ENCODE measurements at places on chromosomes 16 and 17.

DNA sequence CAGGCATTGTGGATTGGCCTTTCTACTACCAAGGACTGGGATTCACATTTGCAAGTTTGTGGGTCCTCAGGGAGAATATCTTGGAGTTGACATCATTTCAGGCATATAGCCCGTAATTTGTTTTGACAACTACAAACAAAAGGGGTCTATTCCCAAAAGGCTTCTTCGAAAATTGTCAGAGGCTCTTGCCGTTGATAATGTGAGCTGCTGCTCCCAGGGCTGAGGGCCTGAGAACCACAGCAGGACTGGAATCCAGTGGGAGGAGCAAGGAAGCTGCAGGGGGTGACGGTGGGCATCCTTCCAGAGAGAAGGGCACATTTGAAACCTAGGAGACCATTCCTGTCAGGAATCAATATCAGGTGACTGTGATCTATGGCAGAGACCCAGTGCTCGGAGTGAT, 761.6 kb upstream of the RBFOX1 start:
- no peak for DNase-seq

DNA sequence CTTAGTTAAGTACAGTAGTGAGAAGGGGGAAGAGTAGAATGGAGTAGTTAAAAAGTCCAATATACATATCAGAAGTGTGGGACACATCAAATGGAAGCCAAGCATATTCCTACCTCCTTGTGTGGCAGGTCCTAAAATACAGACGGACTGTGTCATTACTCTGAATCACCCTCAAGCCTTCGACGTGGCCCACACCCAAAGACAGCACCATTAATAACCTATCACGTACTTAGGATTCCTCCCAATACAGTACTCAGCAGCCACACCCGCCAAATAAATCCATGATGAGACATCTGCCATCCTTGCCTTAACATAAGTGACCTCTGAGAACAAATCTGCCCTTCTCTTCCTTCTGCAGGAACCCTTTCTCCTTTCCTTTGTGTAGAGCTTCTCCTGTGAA, 38.9 kb downstream of the UBE2G1 start:
- no peak for DNase-seq

- no peak for DNase-seq
Observed at GRCh38 chr17:28944862-28945741, 6.2 kb downstream of the PHF12 start.

- no peak for DNase-seq
Observed at GRCh38 chr16:1082266-1082951, 9.9 kb downstream of the SSTR5 start.

GRCh38 chr17:61799812-61800484, 63.4 kb downstream of the BRIP1 start:
- DNase-seq, result no peak

GRCh38 chr17:7313088-7313889, 1.9 kb downstream of the GPS2 start:
- no peak for DNase-seq

- no peak for DNase-seq
Observed at GRCh38 chr17:19449656-19450055, 38.6 kb downstream of the RNF112 start.

DNA sequence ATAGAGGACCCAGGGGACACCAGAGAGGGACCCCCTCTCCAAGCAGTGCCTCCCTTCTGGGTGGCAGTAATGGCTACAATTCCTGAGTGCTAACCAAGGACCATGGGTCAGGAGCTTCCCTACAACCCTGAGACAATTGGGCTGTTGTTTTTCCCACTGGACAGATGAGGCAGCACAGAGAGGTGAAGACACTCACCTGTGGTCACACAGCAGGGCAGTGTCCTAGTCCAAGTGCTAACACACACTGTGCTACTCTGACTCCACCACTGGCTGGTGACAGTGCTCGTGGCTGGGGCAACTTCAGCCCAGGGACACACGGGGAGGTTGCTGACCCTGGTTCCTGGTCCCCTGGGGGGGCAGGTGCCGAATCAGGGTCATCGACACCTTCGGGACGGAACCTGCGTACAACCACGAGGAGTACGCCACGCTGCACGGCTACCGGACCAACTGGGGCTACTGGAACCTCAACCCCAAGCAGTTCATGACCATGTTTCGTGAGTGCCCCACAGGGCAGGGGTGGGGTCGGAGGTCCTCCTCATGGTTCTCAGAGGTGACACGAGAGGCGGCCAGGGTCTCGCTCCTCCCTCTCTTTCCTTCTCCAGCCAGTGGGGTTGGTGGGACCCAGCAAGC, 58.1 kb downstream of the MGAT5B start:
- no peak for DNase-seq

GRCh38 chr17:29659155-29659554, 36.4 kb upstream of the CORO6 start:
- DNase-seq, result no peak

DNA sequence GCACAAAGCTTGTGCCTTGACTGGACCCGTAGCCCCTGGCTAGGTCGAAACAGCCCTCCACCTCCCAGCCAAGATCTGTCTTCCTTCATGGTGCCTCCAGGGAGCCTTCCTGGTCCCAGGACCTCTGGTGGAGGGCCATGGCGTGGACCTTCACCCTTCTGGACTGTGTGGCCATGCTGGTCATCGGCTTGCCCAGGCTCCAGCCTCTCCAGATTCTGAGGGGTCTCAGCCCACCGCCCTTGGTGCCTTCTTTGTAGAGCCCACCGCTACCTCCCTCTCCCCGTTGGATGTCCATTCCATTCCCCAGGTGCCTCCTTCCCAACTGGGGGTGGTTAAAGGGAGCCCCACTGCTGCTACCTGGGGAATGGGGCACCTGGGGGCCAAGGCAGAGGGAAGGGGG, 3.5 kb downstream of the CTRL start:
- DNase-seq, result no peak

DNA sequence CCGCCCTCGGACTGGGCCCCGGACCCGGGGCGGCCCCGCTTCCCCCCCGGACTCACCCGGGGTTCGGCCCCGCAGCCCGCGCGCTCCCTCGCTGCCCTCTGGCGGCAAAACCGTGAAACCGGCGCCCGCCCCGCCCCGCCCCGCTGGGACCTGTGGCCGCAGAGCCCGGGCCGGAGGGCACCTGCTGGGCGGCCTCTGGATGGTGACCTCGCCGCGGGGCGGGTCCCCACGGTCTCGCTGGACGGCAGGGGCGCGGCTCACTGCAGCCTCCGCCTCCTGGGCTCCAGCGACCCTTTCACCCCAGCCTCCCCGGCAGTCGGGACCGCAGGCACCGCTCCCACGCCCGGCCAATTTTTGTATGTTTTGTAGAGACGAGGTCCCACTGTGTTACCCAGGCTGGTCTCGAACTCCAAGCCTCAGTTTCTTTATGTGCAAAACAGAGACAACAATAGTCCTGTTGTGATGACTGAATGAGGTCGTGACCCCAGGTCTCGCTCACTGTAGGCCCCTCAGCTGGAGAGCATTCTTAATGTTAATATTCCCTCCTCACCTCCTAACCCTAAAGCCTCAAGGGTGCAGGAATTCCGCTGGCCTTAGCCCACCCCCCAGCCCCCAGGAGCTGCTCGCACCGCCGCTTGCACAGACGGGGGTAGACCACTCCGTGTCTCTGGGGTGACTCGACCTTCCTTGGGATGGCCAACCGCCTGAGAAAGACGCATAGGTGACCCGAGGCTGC, 33.7 kb upstream of the RPH3AL start:
- no peak for DNase-seq

GRCh38 chr16:75002474-75002873, 3.6 kb downstream of the ZNRF1 start:
- no peak for DNase-seq

- DNase-seq, result no peak
Observed at GRCh38 chr17:66493283-66494019, 191.0 kb downstream of the PRKCA start.

All from esophagus squamous epithelium (tissue), 5 donors.